ENCODE measurements at places on chromosomes 2 and 18.

GRCh38 chr2:150860301-150860700 is 372.8 kb upstream of the RND3 start:
- no peak for DNase-seq
- H3K4me1 ChIP-seq = no peaks in the 10 kb centered on the region
- no peak overlapping the region for H3K27ac ChIP-seq
- no peaks in the 10 kb centered on the region for H3K36me3 ChIP-seq

DNA sequence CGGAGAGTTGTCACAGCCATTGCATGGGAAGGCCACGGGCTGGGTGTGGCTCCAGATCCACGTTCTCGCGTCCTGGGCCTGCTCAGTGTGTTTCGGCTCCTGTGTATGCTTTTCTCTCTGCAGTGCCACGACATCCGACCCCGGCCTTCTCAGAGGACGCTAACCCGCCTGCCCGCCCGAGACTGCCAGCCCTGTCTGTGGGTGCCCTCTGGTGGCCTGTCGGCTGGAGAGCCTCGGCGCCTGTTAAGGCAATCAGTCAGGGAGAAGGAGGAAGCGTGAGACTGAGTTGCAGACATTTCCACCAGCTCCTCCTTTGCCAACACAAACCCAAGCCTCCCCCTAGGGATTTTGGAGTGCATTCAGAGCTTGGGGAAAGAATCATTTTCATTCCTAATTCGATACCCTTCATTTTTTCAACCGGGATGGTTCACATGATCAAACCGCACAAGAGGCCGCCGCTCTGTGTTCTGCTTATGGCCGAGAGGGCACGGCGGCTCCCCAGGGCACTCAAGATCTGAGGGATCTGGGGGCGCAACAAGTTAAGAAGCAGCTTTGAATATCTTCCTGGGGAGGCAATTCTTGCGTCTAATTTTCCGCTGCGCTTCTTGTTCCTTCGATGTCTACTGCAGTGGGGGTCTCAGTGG is 37.5 kb upstream of the ZBTB7C start:
- no peak overlapping the region for H3K4me3 ChIP-seq
- H3K4me1 ChIP-seq = peaks cover 2% of the 10 kb centered on the region
- no peak overlapping the region for H3K27ac ChIP-seq
- peak; percentile 44 for DNase-seq
- peaks cover 7% of the 10 kb centered on the region for H3K27me3 ChIP-seq

DNA sequence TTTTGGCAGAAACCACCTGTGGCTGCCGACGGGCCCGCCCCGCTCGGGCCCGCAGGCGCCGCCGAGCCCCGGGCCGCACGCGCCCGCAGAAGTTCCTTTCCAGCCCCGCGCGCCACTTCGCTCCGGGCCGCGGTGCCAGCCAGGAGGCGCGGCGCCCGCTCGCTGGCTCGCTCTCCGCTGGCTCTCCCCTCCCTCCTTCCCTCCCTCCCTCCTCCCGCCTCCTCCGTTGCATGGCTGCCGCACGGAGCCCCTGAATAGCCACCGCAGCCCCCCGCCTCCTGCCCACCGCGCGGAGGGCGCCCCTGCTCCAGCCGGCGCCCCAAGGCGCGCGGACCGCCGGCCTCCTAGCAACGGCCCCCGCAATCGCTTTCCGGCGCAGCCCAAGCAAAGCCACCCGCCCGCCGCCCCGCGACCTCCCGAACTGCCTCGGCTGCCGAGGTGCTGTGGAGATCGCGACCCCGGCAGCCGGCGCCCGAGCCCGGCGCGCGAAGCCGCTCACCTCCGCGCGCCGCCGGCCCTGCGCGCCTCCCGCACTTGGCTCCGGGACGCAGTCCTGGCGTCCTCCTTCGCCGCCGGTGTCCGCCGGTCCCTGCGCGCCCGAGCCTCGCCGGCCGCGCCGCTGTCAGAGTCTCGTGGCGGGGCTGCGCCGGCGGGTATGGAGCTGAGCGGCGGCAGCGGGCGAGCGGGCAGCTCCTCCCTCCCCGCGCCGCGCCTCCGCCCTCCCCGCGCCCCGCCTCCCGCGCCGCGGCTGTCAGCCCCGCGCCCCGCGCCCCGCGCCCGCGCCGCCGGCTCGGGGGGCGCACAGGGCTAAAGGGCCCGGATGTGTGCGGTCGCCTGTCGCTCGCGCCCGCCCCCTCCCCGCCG is at the start of gene ZBTB7C:
ZBTB7C (minus strand) TSS at position 657 of the 864 bp plus-strand sequence.
- peak; percentile 21 for DNase-seq
- no peaks in the 10 kb centered on the region for H3K36me3 ChIP-seq
- peak within 1 kb of the TSS; percentile 66 for H3K4me3 ChIP-seq

DNA sequence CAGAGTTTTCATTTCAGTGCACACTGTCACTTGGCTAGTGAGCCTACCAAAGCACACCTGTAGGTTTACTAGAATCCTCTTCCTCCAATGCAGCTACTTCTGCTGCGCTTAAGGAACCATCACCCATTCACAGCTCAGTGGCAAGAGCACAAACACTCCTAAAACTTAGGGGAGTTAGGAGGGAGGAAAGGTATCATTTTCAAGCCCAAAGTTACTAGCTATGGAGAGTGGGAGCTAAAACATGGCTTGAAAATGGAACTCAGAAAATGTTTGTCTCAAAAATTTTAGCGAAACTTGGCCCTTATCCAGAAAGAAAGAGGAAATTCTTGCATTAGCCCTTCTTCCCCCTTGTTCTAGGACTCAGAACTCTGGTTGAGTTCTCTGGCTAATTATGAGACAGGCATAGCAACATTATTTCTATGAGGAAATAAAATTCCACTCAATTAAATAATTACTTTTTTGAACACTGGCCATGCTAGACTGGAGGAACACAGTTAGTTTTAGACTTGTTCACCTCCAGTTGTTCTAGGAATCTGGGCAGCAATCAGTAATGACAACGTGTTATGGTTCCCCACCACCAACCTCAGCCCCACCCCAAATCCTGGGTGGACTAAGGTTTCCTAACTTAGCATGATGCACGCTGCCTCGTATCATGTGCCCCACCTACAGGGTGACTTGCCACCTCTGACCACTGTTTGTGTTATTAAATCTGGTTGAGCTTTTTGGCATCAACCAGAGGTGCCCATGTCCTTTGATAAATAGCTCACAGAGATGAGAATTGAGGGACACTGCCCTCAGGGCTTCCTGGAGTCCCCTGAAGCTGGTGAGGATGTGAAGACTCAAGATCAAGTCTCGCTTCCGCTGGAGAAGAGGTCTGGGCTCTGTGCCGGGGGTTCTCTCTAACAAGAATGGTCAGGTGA is 32.8 kb downstream of the LPIN2 start:
- DNase-seq = no peak
- H3K4me1 ChIP-seq = peaks cover 53% of the 10 kb centered on the region
- H3K36me3 ChIP-seq = peaks cover 4% of the 10 kb centered on the region
- H3K27me3 ChIP-seq = no peaks in the 10 kb centered on the region
- H3K4me3 ChIP-seq = peak overlapping the region; percentile 54

DNA sequence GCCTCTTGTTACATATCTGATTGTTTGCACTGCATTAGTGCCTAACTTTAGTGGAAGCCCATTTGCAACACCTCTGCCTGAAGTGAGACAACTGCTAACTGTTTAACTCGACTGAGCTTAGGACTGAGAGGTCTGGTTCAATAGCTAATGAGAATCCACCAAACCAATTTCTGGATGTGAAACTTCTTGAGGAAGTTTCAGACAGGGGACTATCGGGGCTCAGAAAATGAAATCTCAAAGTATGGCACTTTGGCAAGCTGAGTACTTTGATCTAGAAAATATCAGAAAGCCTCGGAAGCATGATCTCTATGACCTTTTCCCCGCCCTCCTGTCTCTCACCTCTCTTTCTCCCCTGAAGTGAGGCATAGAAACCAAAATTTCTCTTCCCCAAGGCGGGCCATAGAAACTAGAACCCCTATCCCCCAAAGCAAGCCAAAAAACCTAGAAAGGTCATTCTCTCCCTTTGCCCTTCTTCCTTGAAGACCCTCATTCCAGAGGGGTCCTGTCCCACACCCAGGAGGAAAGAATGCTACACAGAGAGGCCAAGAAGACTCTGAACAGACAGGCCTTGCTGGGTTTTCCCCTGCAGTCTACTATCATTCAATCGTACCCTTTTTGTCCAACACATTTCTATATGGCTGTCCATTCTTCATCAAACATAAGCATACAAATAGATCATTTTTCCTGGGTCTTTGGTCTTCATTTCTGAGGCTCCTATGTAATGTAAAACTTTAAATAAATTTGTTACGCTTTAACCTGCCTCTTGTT is 69.6 kb upstream of the CREB1 start:
- H3K4me3 ChIP-seq = no peak overlapping the region
- H3K27ac ChIP-seq = peak overlapping the region; percentile 45
- H3K4me1 ChIP-seq = peaks cover 8% of the 10 kb centered on the region
- H3K27me3 ChIP-seq = no peaks in the 10 kb centered on the region

DNA sequence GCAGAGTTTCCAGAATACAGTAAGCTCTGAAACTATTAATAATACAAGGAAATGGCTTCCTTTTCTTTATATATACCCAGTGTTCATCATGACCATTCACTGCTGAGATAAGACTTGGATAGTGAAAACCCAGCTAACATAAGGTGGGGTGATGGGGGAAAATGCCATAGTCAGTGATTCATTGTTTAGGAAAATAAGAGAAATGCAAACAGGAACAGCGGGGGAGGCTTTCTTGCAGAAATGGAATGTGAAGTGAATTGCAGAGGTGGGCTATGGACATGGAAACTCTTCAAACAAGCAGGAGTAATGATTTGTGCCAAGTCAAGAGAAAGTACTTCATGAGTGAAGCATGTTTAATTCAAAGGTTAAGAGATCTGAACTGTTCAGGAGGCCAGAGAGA is 519.4 kb downstream of the TDRD15 start:
- no peak overlapping the region for H3K27ac ChIP-seq
- H3K4me1 ChIP-seq = no peaks in the 10 kb centered on the region
- no peak overlapping the region for H3K4me3 ChIP-seq
- DNase-seq = no peak
- no peaks in the 10 kb centered on the region for H3K36me3 ChIP-seq
- no peaks in the 10 kb centered on the region for H3K27me3 ChIP-seq

DNA sequence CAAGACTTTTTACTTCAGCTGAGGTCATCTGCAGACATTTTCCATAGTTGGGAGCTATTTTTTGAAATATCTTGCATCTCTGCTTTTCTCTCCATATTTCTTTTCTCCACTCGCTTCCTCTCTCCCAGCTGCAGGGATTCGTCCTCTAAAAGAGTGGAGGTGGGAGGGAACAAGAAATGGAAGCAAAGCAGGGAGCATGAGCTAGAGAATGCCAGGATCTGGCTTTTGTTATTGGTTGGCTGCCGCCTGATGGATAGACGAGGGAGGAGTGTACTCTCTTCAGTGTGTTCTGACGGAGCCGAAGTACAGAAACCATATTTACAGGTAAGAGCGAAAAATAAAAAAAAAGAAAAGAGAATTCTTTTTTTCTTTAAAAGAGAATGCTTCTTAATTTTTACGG is at the start of gene CSRNP3:
CSRNP3 (plus strand) TSS at position 282 of the 400 bp plus-strand sequence. CDS start 125,368 bp downstream, outside the sequence.
- no peak within 1 kb of the TSS for H3K27ac ChIP-seq
- H3K27me3 ChIP-seq = peaks cover 5% of the 10 kb centered on the region
- no peak for DNase-seq
- H3K4me3 ChIP-seq = no peak within 1 kb of the TSS
- no peaks in the 10 kb centered on the region for H3K4me1 ChIP-seq

- H3K4me3 ChIP-seq = no peak overlapping the region
- H3K27me3 ChIP-seq = no peaks in the 10 kb centered on the region
- DNase-seq = peak; percentile 58
- peaks cover 26% of the 10 kb centered on the region for H3K4me1 ChIP-seq
These were observed 49.9 kb downstream of the DGKD start for GRCh38 chr2:233404222-233404621.

DNA sequence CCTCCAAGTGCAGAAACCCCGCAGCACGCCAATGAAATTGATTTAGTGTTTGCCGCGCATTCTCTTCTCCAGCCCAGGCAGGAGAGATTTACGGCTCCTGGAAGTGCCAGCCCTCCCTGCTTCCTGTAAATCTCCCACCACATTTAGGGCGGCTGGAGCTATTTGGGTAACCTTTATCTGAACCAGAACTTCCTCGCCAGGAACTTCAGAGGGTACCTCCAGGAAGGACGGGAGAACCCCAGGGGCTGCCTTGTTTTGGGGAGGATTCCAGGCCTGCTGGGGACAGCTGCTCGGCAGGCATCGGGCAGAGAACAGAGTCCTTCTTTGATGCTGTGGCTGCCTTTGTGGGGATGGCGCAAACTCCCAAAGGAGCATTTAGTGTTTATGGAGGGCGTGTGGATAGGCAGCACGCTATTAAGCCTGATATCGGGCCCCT is 122.0 kb upstream of the MYCN start:
- H3K27ac ChIP-seq = no peak overlapping the region
- H3K4me1 ChIP-seq = no peaks in the 10 kb centered on the region
- H3K27me3 ChIP-seq = peaks cover 12% of the 10 kb centered on the region
- H3K4me3 ChIP-seq = no peak overlapping the region
- no peak for DNase-seq

GRCh38 chr2:128510701-128511397 is 192.2 kb upstream of the HS6ST1 start:
- DNase-seq = no peak
- no peaks in the 10 kb centered on the region for H3K36me3 ChIP-seq
- no peak overlapping the region for H3K27ac ChIP-seq
- H3K27me3 ChIP-seq = no peaks in the 10 kb centered on the region

- no peak overlapping the region for H3K4me3 ChIP-seq
- peaks cover 3% of the 10 kb centered on the region for H3K4me1 ChIP-seq
- no peak for DNase-seq
- peaks cover 6% of the 10 kb centered on the region for H3K36me3 ChIP-seq
These were observed 33.0 kb upstream of the GLS start for GRCh38 chr2:190847504-190848081.

- DNase-seq = no peak
- H3K4me3 ChIP-seq = no peak overlapping the region
- no peaks in the 10 kb centered on the region for H3K36me3 ChIP-seq
- peaks cover 4% of the 10 kb centered on the region for H3K27me3 ChIP-seq
These were observed 83.9 kb downstream of the WDSUB1 start for GRCh38 chr2:159202568-159203071.

GRCh38 chr2:44748-45341 is 1.5 kb downstream of the FAM110C start:
- H3K4me1 ChIP-seq = peaks cover 3% of the 10 kb centered on the region
- peaks cover 20% of the 10 kb centered on the region for H3K27me3 ChIP-seq
- peaks cover 2% of the 10 kb centered on the region for H3K36me3 ChIP-seq
- DNase-seq = no peak

- no peak for DNase-seq
- H3K4me1 ChIP-seq = no peaks in the 10 kb centered on the region
- no peaks in the 10 kb centered on the region for H3K36me3 ChIP-seq
- H3K4me3 ChIP-seq = no peak overlapping the region
- no peaks in the 10 kb centered on the region for H3K27me3 ChIP-seq
These were observed 131.7 kb downstream of the MYCN start for GRCh38 chr2:16071865-16072637.

- peaks cover 7% of the 10 kb centered on the region for H3K4me1 ChIP-seq
- H3K27ac ChIP-seq = peak overlapping the region; percentile 58
- H3K27me3 ChIP-seq = peaks cover 5% of the 10 kb centered on the region
- no peaks in the 10 kb centered on the region for H3K36me3 ChIP-seq
- DNase-seq = peak; percentile 80
- H3K4me3 ChIP-seq = peak overlapping the region; percentile 82
These were observed 1.5 kb upstream of the GPR148 start for GRCh38 chr2:130727286-130727924.

- H3K27me3 ChIP-seq = no peaks in the 10 kb centered on the region
- H3K4me3 ChIP-seq = no peak overlapping the region
- no peak overlapping the region for H3K27ac ChIP-seq
- H3K36me3 ChIP-seq = no peaks in the 10 kb centered on the region
These were observed 422.5 kb downstream of the CMPK2 start for GRCh38 chr2:6443061-6443823.

GRCh38 chr18:73947180-73947921 is 200.3 kb downstream of the FBXO15 start:
- no peak overlapping the region for H3K27ac ChIP-seq
- no peak overlapping the region for H3K4me3 ChIP-seq
- H3K27me3 ChIP-seq = peaks cover 1% of the 10 kb centered on the region
- no peak for DNase-seq

GRCh38 chr2:216572582-216573578 is 60.3 kb upstream of the IGFBP2 start:
- H3K4me3 ChIP-seq = no peak overlapping the region
- H3K27ac ChIP-seq = no peak overlapping the region
- no peaks in the 10 kb centered on the region for H3K4me1 ChIP-seq

Measured in memory B cell (primary cell).